ENCODE measurements at places on chromosomes 1 and 21.

DNA sequence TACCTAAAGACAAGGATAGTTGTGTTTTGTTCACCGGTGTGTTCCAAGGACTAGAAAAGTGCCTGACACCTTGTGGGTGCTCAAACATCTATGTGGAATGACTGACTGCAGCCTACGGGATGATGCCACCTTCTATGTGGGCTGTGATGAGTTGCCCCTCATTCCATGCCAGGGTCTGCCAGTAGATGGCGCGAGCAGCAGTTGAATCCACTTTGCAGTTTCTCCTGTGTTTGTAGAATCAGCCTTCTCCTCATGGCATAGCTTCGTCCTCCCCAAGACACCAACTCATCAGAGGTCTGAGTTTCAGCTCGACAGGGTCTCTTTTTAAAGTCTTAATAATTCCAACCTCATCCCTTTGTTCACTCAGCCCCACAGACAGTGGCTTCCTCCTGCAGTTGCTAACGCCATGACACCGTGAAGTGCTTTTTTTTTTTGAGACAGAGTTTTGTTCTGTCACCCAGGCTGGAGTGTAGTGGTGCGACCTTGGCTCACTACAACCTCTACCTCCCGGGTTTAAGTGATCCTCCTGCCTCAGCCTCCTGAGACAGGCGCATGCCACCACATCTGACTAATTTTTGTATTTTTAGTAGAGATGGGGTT lies 133.7 kb downstream of the CAPN8 start:
- DNase-seq: peak; percentile 49

- DNase-seq: peak; percentile 77
Measured at GRCh38 chr1:87331365-87332241, 2.9 kb downstream of the LMO4 start.

- no peak for DNase-seq
Measured at GRCh38 chr1:15727424-15727823, 8.6 kb upstream of the SLC25A34 start.

DNA sequence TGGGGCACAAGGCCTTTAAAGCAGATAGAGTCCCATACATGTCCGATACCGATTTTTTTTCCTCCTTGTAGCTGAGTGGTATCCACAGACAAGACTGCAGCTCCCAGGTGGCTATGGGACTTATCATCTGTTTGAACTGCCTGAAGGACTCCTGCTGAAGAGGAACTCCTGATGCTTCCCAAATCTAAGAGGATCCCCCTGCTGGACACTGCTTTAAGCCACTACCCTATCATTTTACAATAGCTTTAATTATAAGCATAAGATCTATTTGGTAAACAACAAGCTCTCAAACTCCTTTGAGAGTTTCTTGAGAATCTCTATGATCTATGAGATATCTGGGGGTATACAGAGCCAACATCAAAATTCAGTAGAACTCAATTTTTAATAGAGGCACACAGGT lies 11.7 kb downstream of the NDC1 start:
- DNase-seq: peak; percentile 44

DNA sequence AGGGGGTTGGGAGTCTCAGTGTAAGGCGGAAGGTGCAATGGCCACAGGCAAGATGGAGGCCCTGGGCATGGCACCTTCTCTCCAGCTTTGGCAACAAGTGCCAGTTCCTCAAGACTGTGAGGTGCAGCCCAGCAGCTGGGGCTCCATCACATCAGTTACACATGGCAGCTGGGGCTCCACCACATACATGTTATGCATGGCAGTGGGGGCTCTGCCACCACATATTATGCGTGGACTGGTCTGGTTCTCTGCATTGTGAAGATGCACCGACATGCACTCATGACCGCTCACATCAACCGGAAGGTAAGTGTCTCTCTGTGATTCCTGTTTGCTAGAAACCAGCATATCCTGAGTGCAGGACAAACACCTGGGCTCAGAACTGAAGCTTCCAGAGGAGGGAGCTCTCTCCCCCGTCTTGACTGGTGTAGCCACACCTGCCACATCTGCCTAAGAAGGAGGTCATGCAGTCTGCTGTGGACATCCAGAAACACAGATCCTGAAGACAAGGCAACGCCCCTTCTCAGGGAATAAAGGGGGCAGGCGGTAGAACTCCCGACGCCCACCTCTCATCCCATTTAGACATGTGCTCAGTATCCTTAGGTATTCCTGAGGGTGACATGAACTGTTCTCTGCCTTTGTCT lies 104.1 kb upstream of the TMPRSS2 start:
- DNase-seq: peak; percentile 43

DNA sequence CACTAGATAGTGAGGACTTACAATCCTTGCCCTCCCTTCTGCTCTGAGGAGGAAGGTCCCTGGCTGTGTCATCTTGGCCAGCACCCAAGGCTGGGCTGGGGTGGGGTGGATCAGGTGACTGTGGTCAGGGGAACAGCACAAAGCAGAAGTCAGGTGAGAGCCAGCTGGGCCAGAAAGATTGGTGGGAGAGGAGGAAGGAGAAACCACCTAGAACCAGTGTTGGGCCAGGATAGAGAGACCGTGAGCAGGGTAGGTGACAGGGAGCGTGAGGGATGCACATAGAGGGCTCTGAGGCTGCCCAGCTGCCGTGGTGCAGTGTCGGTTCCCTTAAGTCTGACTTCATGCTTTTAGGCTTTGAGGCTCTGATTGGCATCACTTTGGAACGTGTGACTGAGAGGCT lies 22.7 kb downstream of the NCF2 start:
- peak; percentile 9 for DNase-seq
